Stimulated activated CD4-positive, alpha-beta T cell treated with anti-CD3 and anti-CD28 coated beads, Interleukin-12 subunit alpha, Interleukin-12 subunit beta, amount 100 ng/mL, for 48 hours (primary cell): ENCODE measurements at places on chromosomes 4 and X.

GRCh38 chrX:94560930-94561329 lies 886.9 kb downstream of the FAM133A start:
- no peak for DNase-seq

DNA sequence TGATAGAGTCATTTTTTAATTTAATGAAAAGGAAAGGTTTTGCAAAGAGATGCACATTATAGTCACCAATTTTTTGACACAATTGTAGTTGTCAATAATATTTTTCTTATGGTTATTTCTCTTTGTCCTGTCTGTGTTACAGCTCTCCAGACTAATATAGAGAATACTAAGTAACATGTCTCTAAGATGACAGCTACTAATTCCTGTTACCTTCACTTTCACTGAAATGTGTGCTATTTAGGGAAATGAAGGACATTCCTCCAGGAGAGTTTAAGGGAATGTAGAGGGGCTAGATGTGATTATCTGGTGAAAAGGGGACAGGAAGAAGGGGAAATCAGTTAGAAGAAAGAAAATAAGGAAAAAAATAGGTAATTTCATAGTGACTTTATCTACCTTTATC lies 1.4 kb downstream of the KLHL5 start:
- no peak for DNase-seq

GRCh38 chrX:78665342-78665741 lies 6.2 kb upstream of the RTL3 start:
- no peak for DNase-seq

DNA sequence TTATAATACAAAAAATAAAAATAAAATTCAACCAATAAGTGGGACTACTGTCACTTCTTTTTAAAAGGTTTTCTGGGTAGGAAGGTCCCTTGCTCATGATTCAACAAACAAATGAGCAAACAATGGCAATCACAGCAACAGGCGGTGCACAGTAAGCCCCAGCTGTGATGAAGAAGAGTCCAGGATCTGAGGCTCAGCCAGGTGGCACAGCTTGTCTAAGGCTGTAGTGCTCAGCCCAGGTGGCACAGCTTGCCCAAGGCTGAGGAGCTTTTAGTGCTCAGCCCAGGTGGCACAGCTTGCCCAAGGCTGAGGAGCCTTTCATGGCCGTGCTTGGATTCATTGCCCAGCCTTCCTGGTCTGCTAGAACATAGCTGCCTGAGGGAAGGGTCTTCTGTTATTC lies 75.0 kb downstream of the ZFYVE28 start:
- DNase-seq: no peak

GRCh38 chrX:134562002-134562401 lies 96.3 kb downstream of the PLAC1 start:
- no peak for DNase-seq

- DNase-seq: no peak
Observed at GRCh38 chr4:153228512-153229140, 24.4 kb downstream of the TRIM2 start.

DNA sequence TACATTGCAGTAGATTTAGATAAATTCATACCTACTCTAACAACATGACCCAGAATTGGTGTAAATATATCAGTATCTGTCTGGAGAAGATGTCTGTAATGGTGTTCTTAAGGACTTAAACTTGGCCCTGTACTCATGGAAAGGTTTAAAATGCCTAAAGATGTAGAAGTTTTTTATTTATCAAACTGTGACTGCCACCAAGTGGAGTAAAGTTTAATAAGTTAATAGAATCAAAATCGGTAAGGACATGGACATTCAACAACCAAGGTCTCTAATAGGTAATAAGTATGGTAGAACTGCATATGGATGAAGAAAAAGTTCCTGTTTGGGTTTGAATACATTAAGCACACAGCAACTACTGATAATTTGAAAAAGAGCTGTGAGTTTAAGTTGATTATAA lies 474.0 kb upstream of the NDST3 start:
- DNase-seq: no peak

DNA sequence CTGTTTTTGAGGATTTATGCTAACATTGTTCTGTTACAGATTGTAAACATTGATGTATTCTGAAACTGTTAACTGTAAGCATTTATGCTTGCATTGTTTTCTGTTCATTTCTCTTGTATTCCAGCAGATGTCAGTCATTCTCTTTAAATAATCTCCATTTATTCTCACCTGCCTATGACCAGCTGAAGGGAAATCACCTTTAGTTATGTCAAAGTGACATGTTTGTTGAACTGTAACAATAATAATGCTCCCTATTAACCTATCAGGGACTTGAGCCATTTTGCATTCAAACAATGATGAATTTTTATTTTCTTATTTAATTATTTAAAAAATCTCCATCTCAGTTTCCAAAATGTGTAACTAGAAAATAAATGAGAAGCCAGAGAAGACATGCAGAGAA lies 58.0 kb downstream of the SPCS3 start:
- DNase-seq: no peak

DNA sequence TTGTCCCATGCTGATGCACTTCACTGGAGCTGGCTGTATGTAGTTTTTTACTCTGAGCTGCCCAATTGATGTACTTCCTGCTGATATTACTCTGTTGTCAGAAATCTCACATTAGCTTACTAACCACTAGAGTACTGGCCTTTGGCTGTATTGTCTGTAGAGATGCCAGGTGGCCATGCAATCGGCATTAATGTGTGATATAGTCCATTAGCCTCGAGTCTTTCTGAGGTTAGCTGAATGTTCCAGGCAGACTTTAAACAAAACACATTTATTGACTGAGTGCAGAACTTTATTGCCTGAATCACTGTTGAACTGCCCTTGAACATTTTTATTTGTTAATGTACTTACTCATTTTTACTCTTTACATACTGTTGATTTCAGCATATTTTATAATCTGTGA lies 335.2 kb downstream of the PCDH10 start:
- DNase-seq: no peak

DNA sequence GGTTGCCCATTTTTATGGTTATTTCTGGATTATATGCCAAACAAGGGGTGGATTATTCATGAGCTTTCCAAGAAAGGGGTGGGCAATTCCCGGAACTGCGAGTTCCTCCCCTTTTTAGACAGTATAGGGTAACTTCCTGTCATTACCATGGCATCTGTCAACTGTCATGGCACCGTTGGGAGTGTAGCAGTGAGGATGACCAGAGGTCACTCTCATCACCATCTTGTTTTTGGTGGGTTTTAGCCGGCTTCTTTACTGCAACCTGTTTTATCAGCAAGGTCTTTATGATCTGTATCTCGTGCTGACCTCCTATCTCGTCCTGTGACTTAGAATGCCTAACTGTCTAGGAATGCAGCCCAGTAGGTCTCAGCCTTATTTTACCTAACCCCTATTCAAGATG lies 57.6 kb downstream of the SH3KBP1 start:
- DNase-seq: no peak

DNA sequence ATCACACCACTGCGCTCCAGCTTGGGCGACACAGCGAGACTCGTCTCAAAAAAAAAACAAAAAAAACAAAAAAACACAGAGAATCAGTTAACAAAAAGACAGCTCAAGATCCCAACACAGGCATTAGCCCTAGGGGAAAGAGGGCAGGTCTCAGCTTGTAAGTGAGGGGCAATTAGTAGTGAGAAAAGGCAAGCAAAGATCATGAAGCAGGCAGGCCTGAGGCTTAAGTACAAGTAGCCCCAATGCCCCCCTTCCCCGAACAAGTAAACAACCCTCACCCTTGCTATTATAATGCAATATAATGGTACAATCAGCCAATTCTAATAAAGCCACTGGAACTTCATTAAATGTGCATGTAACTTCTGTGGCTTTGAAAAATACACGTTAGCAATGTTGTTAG lies 17.0 kb downstream of the ADGRA3 start:
- no peak for DNase-seq
